IPS DF 6.9 (cell line): ENCODE measurements at places on chromosomes 11 and 22.

- no peak for DNase-seq
Measured at GRCh38 chr11:69462106-69462951, 19.1 kb upstream of the LINC01488 start.

DNA sequence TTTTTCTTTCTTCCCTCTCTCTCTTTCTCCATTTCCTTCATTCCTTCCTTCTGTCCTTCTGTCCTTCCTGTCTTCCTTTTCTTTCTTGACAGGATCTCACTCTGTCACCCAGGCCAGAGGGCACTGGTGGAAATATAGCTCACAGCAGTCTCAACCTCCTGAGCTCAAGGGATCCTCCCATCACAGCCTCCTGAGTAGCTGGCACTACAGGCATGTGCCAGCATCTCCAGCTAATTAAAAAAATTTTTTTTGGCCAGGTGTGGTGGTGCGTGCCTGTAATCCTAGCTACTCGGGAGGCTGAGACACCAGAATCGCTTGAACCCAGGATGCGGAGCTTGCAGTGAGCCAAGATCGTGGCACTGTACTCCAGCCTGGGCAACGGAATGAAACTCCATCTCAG lies 4.8 kb upstream of the DUSP8 start:
- DNase-seq, result no peak

DNA sequence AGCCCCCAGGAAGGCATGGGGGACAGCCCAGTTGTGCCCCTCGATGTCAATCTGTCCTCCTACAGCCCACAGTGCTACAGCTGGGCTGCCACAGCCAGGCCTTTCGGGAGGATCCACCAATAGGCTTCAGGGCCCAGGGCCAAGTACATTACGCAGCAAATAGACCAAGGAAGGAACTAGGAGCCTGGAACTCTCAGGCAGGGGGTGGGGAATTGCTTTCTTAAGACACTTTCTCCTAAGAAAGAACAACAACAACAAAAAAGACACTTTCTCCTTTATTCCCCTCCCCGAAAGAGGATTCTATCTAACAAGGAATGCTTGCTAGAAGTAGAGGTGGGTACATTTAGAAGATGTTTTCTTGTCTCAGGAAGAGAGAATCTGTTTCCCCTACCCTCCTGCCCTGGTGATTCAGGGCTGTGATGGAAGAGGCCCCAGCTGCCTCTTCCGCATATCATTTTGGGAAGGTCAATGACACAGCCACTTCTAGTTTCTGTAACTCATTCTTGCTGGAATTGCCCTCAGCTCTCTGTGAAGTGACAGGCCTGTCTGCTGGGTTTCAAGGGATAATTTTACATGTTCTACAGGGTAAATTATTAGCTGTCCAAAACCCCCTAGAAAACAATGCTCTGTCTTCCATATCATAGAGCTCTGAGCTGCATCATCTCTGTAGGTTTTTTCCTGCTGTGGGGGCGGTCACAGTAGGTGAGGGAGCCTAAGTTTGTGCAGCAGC lies 6.0 kb upstream of the MALAT1 start:
- DNase-seq, result no peak

DNA sequence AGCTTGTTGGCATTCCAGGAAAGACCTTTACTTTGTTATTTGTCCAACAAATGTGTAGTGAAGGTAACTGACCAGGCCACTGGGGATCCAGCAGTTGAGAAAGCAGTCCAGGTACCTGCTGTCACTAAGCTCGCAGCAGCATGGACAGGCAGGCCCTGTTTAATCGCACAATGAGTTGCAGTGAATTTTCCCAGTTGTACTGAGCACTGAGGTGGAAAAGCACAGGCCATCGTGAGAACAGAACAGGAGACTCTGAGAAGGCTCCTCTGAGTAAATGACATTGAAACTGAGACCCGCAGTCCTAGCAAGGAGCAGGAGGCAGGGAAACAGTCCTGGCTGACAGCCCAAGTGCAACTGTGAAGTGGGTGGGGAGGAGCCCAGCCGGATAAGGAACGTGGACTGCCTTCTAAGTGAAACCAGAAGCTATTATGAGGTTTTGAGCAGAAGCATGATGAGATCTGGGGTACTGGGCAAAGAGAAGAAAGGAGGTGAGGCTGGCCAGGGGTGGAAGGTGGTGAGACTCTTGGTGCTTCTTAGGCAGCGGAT lies 39.8 kb upstream of the CDON start:
- no peak for DNase-seq

DNA sequence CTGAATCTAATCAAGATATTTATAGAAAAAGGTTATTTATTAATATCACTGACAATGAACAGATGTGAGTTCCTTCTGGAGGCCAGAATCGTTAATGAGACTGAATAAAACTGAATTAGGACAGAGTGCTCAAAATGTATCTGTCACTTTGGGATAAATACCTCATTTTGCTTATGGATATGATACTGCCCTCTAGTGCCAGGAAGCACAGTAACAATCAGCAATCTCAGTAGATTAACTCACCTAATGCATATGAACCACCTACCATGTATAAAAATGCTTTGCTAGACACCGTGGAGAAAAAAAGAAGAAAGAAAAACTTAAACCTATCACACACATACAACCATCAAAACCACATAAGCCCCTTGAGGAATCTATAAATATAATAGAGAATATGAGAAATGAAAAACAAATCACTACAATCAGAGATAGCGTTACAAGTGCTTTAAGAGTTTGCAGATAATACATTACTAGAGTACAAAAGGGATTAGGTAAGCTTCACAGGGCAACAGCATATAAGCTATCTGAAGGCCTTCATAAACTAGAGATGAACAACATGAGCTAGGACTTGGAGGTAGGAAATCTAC lies 117.4 kb downstream of the SGSM3 start:
- no peak for DNase-seq

DNA sequence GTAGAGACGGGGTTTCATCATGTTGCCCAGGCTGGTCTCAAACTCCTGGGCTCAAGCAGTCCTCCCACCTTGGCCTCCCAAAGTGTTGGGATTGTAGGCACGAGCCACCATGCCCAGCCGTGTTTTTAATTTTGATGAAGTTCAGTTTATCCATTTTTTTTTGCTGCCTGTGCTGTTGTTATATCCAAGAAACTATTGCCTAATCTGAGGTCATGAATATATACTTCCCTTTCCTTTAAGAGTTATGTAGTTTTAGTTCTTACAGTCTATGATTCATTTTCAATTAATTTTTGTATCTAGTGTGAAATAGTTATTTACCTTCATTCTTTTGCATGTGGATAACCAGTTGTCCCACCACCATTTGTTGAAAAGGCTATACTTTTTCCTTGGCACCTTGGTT lies 50.3 kb upstream of the SORL1-AS1 start:
- DNase-seq, result no peak

DNA sequence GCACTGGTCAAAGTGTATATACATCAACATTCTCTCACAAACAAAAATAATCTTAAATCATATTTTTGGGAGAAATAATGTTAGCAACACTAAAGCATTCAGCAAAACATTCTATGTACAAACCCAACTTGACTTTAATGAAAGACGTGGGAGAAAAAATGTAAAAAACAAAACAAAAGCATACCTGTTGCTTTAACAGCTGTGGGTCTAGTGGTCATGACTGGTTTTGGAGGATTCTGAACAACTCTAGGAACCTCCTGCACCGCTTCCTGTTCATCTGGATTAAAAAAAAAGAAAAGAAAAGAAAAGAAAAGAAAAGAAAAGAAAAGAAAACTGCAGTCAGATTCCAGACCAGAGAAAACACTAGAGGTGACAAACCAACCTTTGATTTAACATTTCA lies 2.1 kb downstream of the FNBP4 start:
- DNase-seq, result no peak

DNA sequence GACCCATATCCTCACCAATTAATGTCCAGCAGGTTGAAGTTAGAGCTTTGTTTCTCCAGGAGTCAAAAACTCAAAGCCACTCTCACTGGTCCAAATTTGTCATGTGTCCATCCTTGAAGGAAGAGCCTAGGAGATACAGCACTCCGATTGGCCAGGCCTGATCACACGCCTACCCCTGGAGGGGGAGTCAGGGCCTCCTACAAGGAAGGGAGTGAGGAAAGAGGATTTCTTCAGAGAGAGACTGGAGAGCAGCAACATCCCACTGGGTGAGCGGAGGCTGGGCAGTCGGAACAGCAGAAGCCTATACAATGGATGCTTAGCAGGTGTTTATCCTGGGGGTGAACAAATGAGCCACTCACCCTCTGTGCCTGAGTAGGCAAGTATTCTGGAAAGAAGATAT lies 113.9 kb downstream of the TRIM29 start:
- DNase-seq, result no peak

GRCh38 chr11:67320011-67320410 lies 16.7 kb downstream of the SSH3 start:
- no peak for DNase-seq

DNA sequence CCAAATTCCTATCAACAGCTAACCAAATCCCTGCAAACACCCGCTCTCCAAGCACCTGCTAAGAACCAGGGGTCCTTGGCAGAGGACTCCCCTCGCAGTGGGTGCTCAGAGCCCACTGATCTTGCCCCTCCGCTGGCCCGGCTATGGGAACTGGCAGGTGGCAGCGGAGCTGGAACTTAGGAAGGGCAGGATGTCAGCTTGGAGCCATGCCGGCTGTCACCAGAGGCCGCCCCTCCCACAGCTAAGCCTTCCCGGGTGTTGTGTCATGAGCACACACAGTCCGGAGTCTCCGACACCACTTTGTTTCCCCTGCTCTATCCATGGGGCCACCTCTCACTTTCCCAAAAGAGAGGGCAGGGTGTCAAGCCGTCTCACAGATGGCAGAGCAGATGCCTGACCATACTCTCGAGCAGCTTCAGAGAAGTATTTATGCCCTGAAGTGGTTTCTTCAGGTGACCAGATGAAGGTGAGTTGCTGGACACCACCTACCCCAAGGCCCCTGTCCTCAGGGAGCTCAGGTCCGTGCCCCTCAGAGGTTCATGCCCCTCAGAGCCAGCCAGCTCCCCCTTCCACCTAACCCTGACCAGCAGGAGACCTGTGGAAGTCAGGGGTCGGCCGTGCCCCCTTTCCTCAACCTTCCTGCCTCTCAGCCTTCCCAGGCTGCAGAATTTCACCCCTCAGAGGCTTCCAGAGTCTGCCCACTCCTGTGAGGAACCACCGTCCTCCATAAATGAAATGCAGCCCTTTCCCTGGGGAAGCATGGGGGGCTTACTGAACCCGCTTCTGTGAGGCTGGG lies 545.7 kb upstream of the B3GAT1 start:
- DNase-seq, result no peak

- no peak for DNase-seq
Measured at GRCh38 chr11:34787895-34788294, 128.3 kb downstream of the APIP start.

- no peak for DNase-seq
Measured at GRCh38 chr11:2932850-2933251, 3.6 kb upstream of the PHLDA2 start.

DNA sequence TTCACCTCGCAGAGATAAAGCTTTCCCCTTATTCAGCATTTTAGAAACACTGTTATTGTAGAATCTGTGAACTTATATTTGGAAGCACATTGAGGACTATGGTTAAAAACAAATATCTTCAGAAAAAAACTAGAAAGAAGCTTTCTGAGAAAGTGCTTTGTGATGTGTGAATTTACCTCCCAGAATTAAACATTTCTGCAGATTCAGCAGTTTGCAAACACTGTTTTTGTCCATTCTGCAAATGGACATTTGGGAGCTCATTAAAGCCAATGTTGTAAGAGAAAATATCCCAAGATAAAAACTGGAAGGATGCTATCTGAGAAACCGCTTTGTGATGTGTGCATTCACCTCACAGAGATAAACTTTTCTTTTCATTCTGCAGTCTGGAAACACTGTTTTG lies 272.7 kb downstream of the OR4A5 start:
- DNase-seq, result no peak

DNA sequence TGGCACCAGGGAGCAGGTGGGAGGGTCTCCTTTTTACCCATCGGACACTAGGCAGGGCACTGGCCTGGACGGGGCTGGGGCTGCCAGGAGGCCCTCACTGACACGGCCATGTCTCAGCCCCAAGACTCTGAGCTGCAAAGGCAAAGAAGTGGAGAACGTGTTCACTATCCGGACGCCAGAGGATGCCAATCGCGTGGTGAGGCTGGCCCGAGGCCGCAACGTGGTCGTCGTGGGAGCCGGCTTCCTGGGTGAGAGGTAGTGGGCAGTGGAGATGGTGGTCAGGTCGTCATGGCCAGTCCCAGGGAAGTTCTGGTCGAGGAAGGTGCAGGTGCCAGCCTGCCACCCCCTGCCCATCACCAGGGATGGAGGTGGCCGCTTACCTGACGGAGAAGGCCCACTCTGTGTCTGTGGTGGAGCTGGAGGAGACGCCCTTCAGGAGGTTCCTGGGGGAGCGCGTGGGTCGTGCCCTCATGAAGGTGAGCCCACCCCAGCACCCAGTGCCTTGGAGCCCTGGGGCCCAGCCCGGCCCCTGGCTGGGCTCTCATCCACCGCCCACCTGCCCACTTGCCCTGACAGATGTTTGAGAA lies 5.7 kb upstream of the LZTR1 start:
- no peak for DNase-seq

- no peak for DNase-seq
Measured at GRCh38 chr11:2759228-2760195, 59.7 kb upstream of the KCNQ1OT1 start.

DNA sequence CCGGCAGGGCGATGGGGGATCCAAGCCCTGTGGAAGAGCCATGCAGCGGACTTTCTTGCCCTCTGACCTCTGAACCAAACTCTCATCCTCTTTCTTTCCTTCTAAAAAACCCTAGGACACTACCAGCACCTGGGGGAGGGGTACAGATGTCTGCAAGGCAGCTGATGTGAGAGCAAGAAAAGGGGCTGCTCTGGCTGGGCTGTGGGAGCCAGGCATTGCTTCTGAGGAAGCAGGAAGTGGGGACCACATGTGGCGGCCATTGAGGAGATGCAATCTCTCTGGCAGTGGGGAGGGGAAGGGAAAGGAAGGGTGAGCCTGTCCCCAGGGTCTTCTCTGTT lies 36.0 kb downstream of the FAM83F start:
- no peak for DNase-seq

DNA sequence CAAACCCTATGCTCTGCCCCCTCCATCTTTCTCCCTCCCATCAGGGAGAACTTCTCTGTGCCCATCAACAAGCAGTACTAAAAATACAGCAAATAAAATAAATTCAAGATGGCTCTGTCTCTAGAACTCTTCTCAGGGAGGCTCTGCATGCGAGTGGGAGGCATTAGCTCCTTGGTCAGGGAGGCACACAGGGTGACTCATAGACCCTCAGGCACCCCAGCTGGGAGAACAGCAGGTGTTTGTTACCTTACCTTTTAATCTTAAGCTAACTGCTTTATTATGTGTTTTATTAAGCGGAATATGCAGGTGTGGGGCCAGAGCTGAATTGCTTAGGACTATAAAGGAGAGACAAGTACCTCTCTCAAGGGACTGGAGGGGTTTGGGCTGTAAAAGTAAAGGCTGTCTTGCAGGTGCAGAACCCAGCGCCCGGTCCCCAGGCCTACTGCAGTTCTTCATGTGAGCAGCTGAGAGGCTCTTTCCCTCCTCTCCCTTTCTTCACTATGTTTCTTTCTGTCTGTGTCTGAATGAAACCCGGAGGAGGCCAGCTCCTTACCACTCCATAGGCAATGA lies 20.8 kb downstream of the CSNK2A3 start:
- DNase-seq, result no peak

GRCh38 chr11:44711113-44711786 lies 15.5 kb upstream of the TSPAN18 start:
- no peak for DNase-seq
